ENCODE measurements at places on chromosomes 7 and 10.

- no peak for DNase-seq
Measured at GRCh38 chr10:69451209-69451783, at the start of gene TSPAN15. Gene TSPAN15 (plus strand): TSS chr10:69451465. CDS start chr10:69451595, 130 bp downstream.

DNA sequence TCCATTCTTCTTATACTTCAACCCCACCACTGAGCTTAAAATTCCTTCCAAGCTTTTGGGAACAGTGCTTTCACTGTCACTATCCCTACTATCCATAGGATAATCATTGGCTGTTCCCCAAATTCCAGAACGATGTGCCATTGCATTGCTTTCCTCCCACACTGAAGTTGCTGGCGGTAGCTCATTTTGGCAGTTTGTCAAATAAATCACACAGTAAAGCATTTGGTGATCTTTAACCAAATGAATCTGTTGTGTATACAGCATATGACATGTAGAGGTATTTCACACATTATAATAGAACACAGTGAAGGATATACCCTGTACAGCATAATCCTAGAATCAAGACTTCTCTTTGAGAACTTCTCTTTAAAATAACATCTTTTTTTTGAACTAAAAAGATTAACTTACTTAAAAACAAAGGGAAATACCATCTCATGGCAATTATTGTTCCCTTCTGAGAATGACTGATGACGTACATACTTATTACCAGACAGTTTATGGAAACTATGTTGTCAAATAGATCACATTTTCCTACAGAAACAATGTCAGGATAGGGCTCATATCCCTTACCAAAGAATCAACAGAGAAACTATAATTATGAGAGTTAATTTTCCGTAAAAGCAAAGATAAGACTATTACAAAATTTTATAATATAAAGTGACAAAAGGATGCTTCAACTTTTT is 93.6 kb downstream of the CTNNA3 start:
- DNase-seq: no peak

DNA sequence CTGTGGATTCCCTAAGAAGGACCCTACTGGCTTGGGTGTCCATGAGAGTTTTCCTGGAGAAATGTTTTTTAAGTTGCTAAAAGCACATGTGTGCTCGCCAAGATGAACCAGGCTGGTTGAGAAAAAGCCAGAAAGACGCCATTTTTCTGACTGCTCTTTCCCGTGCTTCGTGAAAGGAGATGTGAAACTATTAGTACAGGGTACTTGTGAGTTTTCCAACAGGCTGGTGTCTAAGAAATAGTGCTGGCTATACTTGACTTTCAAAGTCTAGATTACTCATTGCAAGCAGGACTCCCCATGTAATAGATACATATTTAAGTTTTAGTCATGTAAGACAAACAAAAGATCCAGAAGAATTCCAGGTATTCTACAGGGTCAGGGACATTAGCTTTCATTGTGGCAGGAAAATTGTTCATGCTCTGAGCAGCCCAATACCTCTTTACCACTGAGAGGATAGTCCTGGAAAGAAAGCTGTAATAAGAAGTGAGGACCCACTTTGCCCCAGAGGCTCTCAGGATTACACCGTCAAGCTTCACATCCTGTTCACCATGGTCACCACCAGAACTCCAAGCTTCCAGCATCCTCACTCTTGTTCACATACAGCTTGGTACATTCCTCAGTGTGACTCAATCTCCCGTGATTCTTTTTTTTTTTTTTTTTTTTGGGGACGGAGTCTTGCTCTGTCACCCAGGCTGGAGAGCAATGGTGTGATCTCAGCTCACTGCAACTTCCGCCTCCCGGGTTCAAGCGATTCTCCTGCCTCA is 43.8 kb upstream of the ICA1 start:
- no peak for DNase-seq

- no peak for DNase-seq
Measured at GRCh38 chr10:17379151-17379690, 75.2 kb downstream of the ST8SIA6 start.

GRCh38 chr10:52801947-52802346 is 29.4 kb upstream of the MBL2 start:
- no peak for DNase-seq

DNA sequence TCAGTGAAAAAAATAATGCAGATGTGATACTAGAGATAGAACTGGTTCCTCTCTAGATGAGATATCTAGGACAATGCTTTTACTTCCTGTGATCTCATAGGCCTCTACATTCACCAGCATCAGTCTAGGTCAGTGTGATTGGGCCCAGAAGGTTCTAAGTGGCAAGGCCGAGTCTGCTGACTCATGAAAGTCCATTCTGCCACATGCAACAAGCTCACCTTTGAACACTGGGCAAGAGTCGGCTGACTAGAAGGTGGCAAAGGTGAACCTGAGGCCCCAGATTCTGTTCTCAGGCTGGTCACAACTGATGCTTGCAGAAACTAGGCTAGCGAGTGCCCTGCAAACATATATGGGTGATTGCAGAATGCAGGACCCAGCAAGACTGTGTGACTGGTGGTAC is 105.7 kb upstream of the PLXNA4 start:
- no peak for DNase-seq

DNA sequence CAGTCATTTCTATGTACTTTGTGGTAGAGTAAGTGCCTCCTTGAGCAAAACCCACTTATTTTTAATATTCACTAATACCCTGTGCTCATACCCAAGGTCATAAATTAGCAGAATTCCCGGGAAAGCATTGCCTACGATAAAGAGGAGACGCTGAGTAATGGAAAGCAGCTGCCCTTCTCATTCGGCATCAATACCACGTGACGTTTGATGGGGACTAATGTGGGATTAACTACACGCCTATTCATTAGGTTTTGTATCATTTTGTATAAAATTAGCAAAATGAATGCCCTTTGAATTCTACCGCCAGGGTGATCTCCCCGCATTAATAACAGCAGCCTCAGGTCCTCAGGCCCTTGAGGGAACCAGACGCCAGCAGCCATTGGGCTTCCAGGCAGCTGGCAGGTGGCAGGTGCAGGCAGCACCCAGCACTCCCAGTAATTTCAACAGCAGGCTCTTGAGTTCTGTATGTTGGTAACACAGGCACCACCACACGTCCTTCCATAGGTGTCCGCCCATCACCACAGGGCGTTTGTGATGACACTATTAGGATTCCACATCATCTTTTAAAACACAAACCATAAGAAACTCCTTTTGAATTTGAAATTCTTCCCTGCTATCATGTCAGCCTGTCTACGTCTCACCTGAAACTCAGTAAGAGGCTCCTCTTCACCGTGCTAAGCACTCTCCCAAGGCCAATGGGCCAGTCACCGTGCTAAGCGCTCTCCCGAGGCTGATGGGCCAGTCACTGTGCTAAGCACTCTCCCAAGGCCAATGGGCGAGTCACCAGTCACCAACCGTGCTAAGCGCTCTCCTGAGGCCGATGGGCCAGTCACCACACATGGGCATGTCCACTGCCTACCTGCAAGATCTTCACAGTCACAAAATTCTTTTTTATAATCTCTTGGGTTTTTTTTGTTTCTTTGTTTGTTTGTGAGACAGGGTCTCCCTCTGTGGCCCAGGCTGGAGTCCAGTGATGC is 509.4 kb downstream of the PTPRN2 start:
- DNase-seq: no peak

DNA sequence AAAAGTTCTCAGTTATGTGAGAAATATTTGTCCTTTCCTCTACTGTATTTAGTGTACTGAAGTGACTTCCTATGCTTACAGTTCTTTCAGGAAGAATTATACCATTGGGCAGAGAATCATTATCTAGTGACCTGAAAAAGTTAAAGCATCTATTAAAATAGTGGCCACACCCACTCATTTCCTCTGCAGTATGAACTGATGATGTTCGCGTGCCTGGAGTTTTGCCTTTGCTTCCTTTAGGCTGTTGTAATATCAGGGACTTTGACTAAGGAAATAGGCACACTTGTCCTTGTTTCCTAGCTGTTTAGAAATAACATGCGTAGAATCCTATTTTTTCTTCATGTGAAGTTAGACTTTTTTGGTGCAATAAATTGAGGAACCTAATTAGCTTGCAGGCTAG is 100.7 kb downstream of the ZMYND11 start:
- no peak for DNase-seq

GRCh38 chr10:2885288-2886278 is 181.8 kb upstream of the PFKP start:
- no peak for DNase-seq

- DNase-seq: no peak
Measured at GRCh38 chr7:90923541-90923997, 327.4 kb downstream of the CDK14 start.

DNA sequence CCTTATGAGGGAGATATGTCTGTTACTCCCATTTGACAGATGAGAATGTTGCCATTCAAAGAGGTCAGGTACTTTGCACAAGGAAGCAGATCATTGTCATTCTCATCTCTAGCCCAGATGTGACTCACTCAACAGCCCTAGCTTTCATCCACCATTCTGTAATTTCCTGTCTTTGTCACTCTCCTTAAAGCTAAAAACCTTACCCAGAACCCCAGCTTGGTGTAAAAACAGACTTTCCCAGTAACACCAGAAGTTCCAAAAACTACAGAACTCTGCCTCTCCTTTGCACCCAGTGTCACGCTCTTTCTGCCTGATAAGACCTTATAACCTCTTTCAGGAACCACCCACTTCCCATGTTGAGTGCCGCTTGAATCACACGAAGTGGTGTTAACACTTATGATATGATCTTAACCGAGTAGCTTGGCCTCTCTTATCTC is 89.1 kb upstream of the SP4 start:
- DNase-seq: no peak

- no peak for DNase-seq
Measured at GRCh38 chr10:31832261-31832660, 96.4 kb downstream of the ARHGAP12 start.

GRCh38 chr7:85081392-85081791 is 105.5 kb downstream of the SEMA3D start:
- no peak for DNase-seq

- peak; percentile 86 for DNase-seq
Measured at GRCh38 chr10:79081353-79082034, 12.7 kb downstream of the ZMIZ1 start.

- no peak for DNase-seq
Measured at GRCh38 chr10:78407009-78407711, 373.5 kb downstream of the RPS24 start.

DNA sequence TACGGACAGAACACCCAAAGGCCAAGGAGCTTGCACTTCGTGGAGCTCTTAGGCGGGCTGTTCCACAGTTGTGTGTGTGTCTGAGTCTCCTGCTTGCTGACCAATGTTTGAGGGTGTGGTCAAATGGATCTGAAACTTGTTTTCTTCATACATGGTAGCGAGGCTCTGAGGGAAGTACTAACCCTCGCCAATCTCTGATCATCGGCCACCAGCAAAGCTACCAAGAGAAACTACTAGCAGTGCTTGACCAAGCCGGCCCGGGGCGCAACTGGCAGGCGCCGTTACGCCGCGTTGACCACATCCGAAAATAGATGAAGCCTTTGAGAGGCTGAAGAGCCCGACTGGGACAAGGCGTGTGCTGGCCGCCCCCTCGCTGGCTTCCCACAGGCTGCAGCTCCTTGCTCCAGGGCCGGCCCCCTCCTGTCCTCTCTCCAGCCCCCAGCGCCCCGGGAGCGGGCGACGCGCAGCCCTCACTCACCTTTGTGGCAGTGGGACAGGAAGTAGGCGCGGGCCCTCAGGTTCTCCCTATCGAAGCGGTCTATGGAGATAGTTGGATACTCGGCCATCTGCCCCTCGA is 384 bp downstream of the DCLRE1C start:
- DNase-seq: peak; percentile 18

DNA sequence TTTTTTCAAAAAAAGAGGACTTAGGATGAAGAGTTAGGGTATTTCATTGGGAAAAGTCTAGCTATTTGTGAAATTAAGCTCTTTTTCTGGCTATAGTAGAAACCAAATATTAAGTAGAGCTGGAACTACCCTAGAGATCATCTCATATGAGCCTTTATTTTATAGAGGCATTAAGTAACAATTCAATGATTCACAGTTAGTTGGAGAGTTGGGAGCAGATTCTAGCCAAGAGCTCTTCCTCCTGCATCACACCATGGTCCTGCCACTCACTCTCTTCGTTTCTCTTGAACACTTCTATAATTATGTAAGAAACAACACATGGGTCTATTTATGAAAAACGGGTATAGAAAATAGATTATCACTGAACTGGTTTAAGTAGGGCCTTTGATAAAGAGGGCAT is 76.1 kb upstream of the ANK3 start:
- DNase-seq: no peak

GRCh38 chr7:12570168-12570533 is 369 bp upstream of the SCIN start:
- DNase-seq: no peak

DNA sequence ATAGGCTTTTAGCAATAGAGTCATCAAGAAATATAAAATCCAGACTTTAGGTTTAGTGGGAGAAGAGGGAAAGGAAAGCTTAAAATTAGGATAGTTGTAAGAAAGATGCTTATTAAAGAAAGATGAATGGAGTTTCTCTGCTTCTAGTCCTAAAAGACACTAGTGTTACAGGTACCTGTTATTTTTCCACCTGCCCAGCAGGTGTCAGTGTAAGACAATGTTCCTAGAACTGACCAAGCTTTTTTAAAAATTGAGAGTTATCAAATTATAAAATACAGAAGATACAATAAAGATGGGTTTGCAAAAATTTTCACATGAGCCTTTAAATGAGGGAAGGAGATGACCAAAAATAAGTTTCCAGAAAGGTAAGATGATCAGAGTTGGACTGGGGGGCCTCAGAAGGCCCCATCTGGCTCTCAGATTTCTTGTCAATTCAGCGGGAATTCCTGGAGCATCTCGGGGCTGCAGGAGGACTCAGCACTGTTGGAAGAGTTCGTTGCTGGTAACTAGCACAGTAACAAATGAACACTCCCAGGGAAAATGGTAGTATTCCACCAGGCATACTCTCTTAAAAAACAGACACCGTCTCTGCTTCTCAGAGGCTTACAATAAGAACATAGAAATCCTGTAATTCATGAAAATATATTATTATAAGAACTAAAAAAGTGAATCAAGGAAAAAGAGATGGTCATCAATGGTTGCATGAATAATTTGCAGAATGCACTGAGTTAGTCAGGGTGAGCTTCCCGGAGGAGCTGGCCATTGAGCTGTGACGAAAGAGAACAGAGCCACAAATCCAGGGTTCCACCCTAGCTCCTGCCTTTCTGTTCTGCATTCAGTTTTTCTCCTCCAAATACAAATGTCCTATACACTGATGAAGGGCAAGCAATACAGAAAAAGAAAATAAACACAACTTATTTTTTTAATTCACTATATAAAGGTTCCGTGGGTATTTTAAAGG is 71.8 kb upstream of the PIK3CG start:
- DNase-seq: no peak

- DNase-seq: no peak
Measured at GRCh38 chr10:20949967-20950366, 52.9 kb upstream of the NEBL start.

GRCh38 chr7:140542228-140542603 is 62.9 kb upstream of the MKRN1 start:
- peak; percentile 32 for DNase-seq

- no peak for DNase-seq
Measured at GRCh38 chr7:158076656-158077055, 511.0 kb downstream of the PTPRN2 start.

DNA sequence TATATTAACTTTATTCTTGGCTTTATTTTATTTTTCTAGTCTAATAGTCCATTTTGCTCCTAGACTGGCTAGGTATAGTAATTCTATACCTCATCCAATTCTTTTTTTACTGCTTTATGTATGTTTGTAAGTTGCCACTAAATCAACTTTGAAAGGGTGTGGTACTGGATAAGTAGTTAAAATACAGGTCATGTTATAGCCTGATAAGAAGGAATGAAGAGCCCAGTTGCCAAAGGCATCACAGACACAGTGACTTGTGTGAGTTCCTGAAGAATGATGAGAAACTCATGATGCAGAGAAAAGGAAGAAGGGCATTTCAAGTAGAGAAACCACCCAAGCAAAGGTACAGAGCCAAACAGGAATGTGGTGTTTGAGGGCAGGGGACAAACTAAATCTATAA is 27.3 kb downstream of the NAPEPLD start:
- DNase-seq: no peak
